Left renal cortex interstitium (tissue), 4 donors: ENCODE measurements at places on chromosomes 2 and 18. TPM values are rescaled to one million over a fixed set of nuclear protein-coding genes. Genes with fewer than 3 reads are reported as not detected.
A peak's percentile ranks its signal among the peaks of the same experiment; 100 is the strongest.

DNA sequence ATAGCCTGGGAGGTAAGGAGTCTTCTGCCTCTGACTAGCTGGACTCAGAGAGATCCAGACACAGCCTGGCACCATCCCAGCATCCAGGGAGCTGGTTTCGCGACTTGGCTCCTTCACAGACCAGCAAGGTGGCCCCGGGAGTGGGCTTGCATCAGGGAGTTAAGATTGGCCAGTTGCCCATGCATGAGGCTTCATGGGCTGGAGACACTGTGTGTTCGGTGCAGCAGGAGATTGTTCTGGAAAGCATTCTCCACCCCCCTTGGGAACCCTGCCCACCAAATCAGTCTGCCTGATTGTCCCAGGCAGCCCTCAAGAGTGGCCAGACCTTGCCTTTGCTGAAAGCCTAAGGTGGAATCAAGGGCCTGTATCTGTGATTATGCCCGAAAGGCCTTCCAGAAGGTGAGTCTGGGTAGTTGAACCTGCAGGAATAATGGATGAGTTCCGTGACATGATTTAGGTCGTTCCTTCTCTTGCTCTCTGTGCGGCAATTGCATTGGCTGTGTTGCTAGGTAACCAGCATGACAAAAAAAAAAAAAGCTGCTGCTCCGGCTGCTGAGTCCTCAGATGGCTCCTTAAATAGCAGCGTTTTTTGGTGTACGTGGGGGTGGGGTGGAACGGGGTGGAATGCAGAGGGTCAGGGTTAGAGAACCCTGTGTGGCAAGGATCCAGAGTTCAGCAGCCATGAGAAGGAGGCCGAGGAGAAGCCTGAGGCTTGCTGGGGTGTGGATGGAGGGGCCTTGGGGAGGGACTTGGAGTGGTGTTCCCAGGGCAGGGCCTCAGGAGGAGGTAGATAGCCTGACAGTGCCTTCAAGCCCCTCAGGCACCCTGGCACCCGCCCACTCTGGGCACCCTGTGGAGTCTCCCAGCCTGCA is 93.0 kb upstream of the MCFD2 start:
- DNase-seq: peak; percentile 71

DNA sequence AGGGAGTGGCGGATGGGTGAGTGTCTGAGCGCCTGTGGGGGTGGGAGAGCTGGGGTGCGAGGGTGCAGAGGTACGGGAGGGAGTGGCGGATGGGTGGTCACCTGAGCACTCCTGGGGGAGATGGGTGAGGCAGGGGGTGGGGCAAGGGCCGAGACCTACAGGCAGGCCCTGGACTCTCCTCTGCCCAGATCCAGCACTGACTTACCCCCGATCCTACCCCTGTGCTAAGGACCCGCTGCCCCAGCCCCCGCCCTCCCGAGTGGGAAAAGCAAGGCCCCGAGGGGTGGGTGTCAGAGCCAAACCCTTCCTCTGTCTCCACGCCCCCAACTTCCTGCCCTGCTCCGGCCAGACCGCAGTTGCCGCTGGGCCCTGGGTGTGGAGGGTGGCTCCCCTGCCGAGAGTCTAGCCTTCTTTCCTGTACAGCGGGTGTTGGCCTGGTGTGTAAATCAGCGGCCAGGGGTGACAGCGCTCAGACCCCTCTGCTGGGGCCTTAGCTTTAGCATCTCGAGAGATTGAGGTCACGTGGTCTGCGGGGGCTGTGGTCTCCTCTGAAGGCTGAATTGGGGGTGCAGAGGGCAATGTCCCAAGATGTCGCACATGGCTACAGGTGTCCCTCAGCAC is 12.5 kb downstream of the BOK start:
- no peak for DNase-seq

GRCh38 chr2:223725494-223725893 is 111.9 kb downstream of the AP1S3 start:
- peak; percentile 60 for DNase-seq

- peak; percentile 27 for DNase-seq
Observed at GRCh38 chr18:4352746-4353551, 102.2 kb downstream of the DLGAP1 start.

The PLEK gene
- polyA plus RNA-seq: 3.5 TPM

The HOXD8 gene
- polyA plus RNA-seq: 185 TPM
